ENCODE measurements at places on chromosomes 5 and 9. TPM values are rescaled to one million over a fixed set of nuclear protein-coding genes. Genes with fewer than 3 reads are reported as not detected.

The GRXCR2 gene
- not detected for total RNA-seq

- peak; percentile 32 for DNase-seq
Measured at GRCh38 chr9:32524892-32525708, 896 bp downstream of the RIGI start.

- DNase-seq = no peak
Measured at GRCh38 chr9:13278023-13278367, 1.5 kb downstream of the MPDZ start.

DNA sequence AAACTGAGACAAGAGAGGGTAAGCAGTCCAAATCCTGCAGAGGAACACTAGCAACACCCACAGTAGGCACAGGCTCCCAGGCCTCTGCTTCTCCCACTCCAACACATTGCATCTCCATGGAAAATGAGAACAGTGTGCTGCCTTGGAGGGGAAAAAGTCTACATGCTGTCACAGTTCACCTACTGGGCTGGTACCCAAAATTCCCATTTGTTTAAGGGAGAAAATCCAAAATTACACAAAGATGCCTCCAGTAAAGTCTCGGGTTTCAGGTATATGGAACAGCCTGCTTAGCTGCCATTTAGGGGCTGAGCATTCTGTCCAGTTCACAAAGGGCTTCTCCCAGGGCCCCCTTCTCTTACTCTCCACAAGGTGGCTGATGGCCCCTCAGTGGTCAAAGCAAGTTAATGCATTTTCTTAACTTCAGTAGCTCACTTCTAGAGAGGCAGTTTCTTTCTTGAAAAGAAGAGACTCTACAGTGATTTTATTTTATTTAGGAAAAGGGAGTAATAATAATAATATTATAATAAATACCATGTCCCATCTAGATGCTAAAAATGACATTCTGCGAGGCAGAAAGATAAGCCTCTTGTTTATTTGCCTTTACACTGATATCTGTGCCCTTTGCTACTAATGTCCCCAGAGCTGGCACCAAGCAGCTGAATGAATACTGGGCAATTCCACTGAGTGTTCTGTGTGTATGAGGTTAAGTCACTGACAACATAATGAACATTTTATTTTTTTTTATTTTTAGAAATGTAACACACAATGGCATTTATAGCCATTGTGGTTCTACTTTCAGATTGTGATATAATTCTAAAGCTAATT lies 89.4 kb downstream of the RGS7BP start:
- no peak for DNase-seq

GRCh38 chr9:134321531-134321930 lies 4.7 kb upstream of the RXRA start:
- DNase-seq = no peak

DNA sequence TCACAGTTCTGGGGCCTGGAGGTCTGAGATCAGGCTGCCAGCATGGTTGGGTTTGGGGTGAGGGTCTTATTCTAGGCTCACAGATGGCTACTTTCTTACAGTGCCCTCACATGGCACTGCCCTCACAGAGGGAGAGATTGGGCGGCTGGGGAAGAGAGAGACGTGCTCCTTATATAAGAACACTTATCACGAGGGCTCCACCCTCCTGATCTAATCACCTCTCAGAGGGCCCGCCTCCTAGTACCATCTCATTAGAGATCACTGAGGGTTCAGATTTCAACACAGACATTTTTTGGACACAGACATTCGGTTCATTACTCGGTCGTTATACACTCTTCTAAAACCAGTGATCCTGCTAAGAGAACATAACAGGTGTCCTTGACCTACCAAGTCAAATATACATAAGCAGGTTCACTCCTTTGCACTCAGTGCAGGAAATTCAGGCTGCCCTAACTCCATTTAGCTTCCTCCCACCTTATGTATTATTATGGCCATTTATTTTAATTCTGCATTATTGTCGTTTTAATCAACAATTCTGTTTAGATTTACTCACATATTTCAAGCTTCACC lies 121.7 kb downstream of the ICE1 start:
- DNase-seq = no peak

DNA sequence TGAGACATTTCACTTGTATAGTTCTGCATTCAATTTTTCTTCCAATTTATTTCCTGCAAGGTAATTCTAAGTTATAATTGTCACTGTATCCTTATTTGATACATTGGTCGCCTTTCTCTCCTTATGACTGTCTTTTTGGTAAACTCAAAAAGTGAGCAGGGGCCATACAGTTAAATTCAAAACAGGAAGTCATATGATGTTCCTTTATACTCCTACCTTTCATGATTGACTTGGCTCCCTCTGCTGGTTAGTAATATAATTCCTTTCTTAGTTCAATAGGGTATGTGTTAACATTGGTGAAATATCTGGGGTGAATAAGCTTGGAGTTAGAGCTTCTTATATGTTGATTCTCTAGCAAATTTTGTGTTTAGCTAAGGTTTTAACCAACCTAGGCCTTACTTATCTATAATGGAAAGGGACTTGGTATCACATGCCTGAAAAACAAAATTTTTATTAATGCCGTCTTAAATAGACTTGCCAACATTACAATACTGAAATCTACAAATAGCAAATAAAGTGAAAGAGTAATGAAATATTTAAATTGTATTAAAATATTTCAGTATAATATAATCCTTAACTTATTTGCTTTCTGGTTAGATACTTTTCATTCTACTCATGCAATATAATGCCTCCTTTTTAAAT lies 6.0 kb upstream of the NIPBL start:
- peak; percentile 46 for DNase-seq

DNA sequence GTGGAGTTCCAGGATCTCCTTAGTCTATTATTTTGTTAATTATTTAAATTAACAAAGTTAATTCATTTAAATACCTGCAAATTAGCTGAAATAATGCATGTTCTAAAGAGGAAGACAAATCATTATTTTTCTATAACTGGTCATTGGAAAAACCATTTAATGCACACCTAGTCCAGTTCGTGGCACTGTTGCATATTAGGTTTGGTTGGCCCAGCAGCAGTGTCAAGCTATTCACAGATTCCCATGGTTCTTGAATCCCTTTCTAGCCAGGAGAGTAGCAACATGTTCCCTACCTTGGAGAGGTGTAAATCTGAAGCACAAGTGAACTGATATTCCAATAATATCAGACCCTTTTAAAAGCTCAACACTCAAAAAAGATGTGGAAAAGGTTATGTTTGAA lies 155.2 kb downstream of the TMEM161B start:
- no peak for DNase-seq

DNA sequence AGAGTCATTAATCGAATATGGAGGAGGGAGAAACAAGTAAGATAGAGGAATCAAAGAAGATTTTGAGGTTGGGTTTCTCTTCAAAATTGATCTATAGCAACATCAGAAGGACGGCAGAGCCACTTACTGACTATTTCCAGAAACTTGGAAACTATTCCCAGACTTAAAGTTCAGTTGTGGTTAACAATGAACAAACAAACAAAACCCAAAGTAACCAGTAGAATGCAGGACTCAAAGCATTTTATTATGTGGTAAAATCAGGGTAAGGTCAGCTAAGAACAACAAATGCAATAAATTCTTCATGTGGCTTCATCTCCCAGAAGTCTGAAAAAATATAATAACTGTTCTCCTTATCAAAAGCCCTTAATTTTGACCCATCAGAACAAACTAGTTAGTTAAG lies 54.9 kb upstream of the OSMR start:
- DNase-seq = peak; percentile 70

DNA sequence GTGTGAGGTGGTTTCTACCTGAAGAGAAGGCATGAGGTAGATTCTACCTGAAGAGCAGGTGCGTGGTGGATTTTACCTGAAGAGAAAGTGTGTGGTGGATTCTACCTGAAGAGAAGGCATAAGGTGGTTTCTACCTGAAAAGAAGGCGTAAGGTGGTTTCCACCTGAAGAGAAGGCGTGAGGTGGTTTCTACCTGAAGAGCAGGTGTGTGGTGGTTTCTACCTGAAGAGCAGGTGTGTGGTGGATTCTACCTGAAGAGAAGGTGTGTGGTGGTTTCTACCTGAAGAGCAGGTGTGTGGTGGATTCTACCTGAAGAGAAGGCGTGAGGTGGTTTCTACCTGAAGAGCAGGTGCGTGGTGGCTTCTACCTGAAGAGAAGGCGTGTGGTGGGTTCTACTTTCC lies 192.8 kb downstream of the MED10 start:
- no peak for DNase-seq

The ANKRD18A gene
- not detected for total RNA-seq

The PIP5K1B gene
- total RNA-seq = not detected

DNA sequence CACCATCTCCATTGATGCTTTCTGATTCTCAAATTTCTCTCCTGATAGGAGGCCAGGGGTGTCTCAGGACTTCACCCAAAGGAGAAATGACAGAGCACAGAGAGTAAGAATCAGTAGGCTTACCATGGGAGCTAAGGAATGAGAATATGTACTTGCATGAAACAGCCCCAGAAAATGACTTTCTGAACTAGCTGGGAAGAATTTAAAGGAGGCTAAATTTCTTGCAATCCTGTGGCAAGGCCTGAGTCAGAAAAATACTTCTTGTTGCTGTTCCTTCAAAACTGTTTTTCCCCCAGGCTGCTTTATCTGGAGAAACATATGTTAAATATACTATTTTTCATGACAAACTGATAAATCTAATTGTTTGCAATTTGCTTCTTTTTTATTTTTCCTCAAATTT lies 53.4 kb upstream of the FBXL7 start:
- no peak for DNase-seq

- no peak for DNase-seq
Measured at GRCh38 chr5:83096660-83097339, 19.5 kb downstream of the XRCC4 start.
